ENCODE measurements at places on chromosomes 6 and 20. TPM values are rescaled to one million over a fixed set of nuclear protein-coding genes. Genes with fewer than 3 reads are reported as not detected.

ZNFX1 gene
- total RNA-seq, result 64.2 TPM

GRCh38 chr20:53890443-53891305, 179.7 kb downstream of the BCAS1 start:
- H3K27me3 ChIP-seq, result no peaks in the 10 kb centered on the region
- H3K4me1 ChIP-seq, result peaks cover 53% of the 10 kb centered on the region
- DNase-seq, result no peak
- H3K36me3 ChIP-seq, result peaks cover 6% of the 10 kb centered on the region
- no peak overlapping the region for H3K4me3 ChIP-seq

DNA sequence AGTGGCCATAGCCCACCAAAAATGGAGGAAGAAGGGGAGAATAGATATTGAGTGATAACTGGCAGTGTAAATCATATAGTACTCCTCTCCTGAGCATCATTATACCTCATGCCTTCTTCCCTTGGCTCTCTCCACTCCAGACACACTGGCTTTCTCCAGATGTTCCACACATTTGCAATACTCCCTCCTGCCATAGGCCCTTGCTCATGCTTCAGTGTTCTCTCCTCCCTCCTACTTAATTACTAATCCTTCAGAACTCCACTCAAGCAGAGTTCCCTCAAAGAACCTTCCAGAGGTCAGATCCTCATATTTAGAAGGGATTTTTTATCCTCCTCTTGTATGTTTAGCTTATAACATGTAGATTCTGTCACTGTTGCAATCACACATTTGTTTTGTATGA, 279.5 kb upstream of the SUPT3H start:
- DNase-seq, result no peak
- H3K27me3 ChIP-seq, result peaks cover 9% of the 10 kb centered on the region
- H3K4me1 ChIP-seq, result peaks cover 18% of the 10 kb centered on the region

DNA sequence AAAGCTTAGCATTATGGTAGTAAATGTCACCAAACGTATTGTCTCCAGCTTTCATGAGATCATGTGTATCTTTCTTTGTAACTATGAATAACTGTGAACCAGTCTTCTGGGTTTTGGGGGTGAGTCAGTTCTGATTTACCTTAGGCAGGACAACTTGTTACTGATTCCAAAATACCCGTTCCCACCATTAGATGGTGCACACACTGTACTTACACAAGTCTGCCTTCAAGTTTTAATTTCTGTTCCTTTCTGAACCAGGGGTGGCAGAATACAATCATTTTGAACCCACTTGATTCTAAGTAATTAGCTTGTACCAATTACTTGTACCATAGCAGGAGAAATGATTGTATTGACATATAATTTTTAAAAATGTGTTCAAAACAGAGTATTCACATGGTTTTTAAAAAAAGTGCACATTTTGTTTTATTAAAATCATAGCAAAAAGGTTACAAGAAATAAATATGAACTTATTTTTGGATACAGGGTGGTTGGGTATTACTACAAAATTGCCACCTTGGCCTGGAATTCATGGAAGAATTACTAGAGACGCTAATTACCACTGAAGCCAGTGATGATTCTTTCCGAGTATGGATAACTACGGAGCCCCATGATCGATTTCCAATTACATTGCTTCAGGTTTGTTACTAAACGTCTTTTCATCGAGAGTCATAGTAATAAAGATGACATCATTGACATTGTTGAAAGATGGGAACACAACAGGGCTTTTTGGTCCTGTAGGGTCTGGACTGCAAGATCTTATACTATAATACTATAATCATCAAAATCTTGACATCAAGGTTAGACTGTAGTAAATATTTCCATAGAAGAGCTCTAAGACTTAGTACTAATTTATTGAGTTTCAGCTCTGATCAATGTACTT, 75.2 kb upstream of the GLP1R start:
- DNase-seq, result no peak
- no peak overlapping the region for H3K4me3 ChIP-seq
- H3K27me3 ChIP-seq, result peaks cover 44% of the 10 kb centered on the region
- H3K4me1 ChIP-seq, result no peaks in the 10 kb centered on the region
- H3K27ac ChIP-seq, result no peak overlapping the region

DNA sequence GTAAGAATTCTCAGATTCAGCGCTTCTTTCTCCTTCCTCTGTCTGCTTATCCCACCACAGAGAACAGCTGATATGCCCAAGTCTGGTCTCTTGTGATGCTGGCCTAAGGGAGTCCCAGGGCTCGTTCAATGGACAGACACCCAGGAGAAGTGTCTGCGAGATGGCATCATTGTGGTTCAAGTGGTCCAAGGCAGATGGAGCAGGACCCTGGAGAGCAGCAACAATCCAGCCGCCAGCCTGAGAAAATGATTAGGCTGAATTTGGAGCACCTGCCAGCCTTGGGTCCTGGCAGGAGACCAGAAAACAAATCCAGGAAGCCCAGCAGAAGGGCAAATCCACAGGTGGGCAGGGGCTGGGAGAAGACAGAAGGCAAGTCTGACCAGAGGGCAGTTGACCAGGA, 145.8 kb downstream of the PTPRT start:
- H3K4me3 ChIP-seq, result no peak overlapping the region
- no peak for DNase-seq
- no peak overlapping the region for H3K27ac ChIP-seq
- no peaks in the 10 kb centered on the region for H3K36me3 ChIP-seq

DNA sequence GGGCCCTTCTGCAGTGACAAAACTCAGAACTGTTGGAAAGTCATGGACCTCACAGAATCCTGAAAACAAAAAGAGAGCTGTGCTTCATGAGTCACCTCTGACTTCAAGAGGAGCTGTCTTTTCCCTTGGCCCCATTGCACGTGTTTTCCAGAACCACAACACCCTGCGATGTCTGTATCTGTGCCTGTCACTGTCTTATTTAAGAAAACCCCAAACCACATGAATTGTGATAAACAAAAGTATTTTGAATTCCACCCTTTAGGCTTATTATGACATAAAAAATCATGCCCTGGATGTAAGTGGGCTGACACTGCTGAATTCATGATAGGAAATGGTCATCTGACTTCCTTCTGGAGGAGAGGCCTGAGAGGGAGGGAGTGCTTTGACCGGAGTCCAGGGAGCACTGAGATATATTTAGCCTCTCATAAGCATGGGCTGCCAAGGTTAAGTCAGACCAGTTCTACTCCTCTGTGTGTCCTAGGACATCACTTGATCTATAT, 96.4 kb upstream of the DUSP22 start:
- no peak overlapping the region for H3K4me3 ChIP-seq
- no peaks in the 10 kb centered on the region for H3K27me3 ChIP-seq
- peaks cover 5% of the 10 kb centered on the region for H3K36me3 ChIP-seq
- H3K27ac ChIP-seq, result peak overlapping the region; percentile 9
- peaks cover 37% of the 10 kb centered on the region for H3K4me1 ChIP-seq

GRCh38 chr6:68279793-68280557, 355.1 kb upstream of the ADGRB3 start:
- H3K4me3 ChIP-seq, result no peak overlapping the region
- no peak for DNase-seq
- H3K36me3 ChIP-seq, result no peaks in the 10 kb centered on the region
- H3K4me1 ChIP-seq, result no peaks in the 10 kb centered on the region

NFATC2 gene
- 58.9 TPM for total RNA-seq

MAP3K5 gene
- total RNA-seq, result 19.8 TPM

GRCh38 chr6:150030611-150031010, 5.3 kb upstream of the RAET1L start:
- no peak overlapping the region for H3K27ac ChIP-seq
- no peaks in the 10 kb centered on the region for H3K36me3 ChIP-seq
- peaks cover 51% of the 10 kb centered on the region for H3K27me3 ChIP-seq
- no peak overlapping the region for H3K4me3 ChIP-seq
- peaks cover 2% of the 10 kb centered on the region for H3K4me1 ChIP-seq

SLC16A10 gene
- total RNA-seq, result 6.8 TPM

DNA sequence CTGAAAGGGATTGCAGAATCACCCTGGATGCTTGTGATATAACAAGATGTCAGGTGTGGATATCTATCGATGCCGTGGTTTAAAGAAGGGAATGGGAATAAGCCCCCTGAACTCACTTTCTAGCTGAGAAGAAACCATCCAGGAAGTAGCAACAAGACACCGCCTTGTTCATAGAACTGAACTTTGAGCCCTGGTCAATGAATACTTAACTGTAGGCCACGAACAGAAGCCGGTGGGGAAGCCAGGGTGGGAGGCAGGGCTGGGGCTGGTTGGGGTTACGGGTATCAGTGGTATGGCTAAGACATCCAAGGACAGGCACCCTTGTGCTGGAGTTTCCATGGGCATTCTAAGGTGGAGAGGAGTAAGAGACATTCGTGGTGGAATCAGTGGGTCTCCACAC, 61.0 kb downstream of the UST start:
- H3K27me3 ChIP-seq, result no peaks in the 10 kb centered on the region
- no peak for DNase-seq
- H3K36me3 ChIP-seq, result no peaks in the 10 kb centered on the region
- no peak overlapping the region for H3K4me3 ChIP-seq

- no peak for DNase-seq
- peaks cover 26% of the 10 kb centered on the region for H3K36me3 ChIP-seq
- H3K27ac ChIP-seq, result no peak overlapping the region
- no peak overlapping the region for H3K4me3 ChIP-seq
These were observed 73.7 kb downstream of the ZFAND3 start for GRCh38 chr6:37893257-37893656.

GRCh38 chr20:1827974-1828785, 67.0 kb upstream of the SIRPA start:
- H3K36me3 ChIP-seq, result no peaks in the 10 kb centered on the region
- no peak overlapping the region for H3K4me3 ChIP-seq
- no peak overlapping the region for H3K27ac ChIP-seq
- no peak for DNase-seq

DNA sequence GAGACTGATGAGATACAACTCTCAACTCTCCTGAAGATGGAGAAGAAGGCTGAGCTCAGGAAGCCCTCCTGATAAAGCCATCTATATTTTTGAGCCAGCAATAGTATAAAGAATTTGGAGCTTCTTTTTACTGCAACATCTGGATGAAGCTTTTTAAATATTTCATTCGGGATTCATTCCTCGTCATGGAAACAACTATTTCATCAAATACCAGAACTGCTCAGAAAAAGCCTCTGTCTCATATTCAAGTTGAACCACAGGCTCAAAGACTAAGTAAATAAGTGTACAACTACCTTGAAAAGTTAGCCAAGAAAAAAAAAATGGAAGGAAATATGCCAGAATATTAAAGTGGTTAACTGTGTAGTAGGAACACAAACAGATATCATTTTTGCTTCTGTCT, 37.8 kb downstream of the PTPRT start:
- no peaks in the 10 kb centered on the region for H3K36me3 ChIP-seq
- H3K27ac ChIP-seq, result no peak overlapping the region
- no peak for DNase-seq
- no peak overlapping the region for H3K4me3 ChIP-seq
- no peaks in the 10 kb centered on the region for H3K4me1 ChIP-seq
- no peaks in the 10 kb centered on the region for H3K27me3 ChIP-seq

- no peaks in the 10 kb centered on the region for H3K36me3 ChIP-seq
- peaks cover 6% of the 10 kb centered on the region for H3K4me1 ChIP-seq
- no peak overlapping the region for H3K27ac ChIP-seq
- no peak for DNase-seq
- no peak overlapping the region for H3K4me3 ChIP-seq
These were observed 1.3 kb downstream of the HINT3 start for GRCh38 chr6:125957845-125958244.

THEMIS gene
- total RNA-seq, result 155 TPM
